ENCODE measurements at places on chromosomes 5 and 9.

GRCh38 chr5:32394981-32395380 lies 49.6 kb downstream of the ZFR start:
- DNase-seq, result no peak

GRCh38 chr5:127028822-127029457 lies 1.4 kb downstream of the MARCHF3 start:
- DNase-seq, result no peak

- DNase-seq, result no peak
Measured at GRCh38 chr9:16221822-16222547, 648.5 kb downstream of the BNC2 start.

DNA sequence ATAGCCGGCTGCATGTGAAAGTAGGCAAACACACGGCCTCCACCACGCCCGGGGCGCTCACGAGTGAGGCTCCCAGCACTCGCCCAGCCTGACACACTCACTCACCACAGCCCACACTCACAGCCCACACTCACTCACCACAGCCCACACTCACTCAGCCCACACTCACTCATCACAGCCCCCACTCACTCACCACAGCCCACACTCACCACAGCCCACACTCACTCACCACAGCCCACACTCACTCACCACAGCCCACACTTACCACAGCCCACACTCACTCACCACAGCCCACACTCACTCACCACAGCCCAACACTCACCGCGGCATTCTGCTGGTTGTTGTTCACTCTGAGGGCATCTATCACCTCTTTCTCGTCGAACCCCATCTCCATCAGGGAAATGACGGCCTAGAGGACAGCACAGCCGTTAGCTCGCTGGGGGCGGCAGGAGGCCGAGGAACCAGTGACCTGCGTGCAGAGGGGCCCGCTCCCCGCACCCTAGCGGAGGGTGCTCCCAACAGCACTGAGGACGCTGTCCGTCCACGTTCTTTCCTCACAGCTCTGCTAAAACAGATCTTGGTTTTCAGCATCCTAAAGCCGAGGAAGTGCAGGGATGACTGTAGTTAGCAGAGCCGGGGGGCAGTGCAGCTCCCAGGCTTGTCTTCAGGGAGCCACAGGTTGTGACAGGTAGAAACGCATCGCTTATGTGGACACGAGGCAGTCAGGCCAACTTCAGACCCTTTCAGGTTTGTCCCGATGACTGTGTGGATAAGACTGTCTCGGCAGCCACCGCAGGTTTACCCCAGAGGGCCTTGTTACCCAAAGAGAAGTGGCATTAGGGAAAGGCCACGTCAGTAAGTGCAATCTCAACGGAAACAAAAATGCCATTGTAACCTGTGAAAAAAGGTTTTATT lies 21.6 kb downstream of the UBAC1 start:
- peak; percentile 58 for DNase-seq

DNA sequence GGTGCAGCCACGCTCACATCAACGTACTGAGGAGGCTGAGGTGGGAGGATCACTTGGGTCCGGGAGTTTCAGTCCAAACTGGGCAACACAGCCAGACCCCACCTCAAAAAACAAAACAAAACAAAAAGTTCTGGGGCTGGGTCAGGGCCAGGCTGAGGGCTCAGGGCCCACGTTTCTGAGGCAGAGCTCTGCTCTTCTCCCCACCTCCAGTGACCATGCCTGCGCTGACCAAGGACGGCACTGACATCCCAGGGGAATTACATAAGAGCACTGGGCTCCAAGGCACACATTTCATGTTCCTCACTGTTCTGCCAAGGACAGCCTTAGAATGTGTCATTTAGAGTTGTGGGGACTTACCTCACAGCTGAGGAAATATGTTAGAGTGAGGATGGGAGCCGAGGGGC lies 40.4 kb upstream of the TESK1 start:
- DNase-seq, result no peak

DNA sequence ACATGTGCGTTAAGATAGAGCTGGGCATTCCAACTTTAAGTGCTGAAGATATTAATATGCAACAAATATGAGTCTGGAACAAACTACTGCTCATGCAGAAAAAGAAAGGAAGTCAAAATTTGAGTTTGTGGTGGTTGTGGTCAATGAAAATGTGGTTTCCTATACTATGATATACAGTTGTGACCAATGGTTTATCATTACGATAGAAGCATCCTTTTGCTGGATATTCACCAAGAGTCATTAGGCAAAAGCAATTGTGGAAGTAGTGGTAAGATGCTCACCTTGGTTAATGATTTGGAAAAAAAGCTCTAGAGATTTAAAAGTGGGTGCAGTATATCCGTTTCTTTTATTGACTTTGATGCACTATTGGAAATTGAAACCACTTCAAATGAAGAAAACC lies 1007.0 kb downstream of the NR2F1-AS1 start:
- DNase-seq, result no peak

- DNase-seq, result no peak
Measured at GRCh38 chr9:126743041-126743440, 61.8 kb upstream of the ZBTB43 start.

DNA sequence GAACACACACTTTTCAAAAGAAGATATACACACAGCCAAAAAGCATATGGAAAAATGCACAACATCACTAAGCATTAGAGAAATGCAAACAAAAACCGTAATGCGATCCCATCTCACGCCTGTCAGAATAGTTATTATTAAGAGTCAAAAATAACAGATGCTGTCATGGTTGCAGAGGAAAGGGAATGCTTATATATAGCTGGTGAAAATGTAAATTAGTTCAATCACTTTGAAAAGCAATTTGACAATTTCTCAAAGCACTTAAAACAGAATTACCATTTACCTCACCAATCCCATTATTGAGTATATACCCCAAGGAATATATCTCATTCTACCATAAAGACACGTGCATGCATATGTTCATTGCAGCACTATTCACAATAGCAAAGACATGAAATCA lies 126.8 kb upstream of the MRPS30 start:
- DNase-seq, result no peak

GRCh38 chr5:158519433-158520021 lies 580.2 kb downstream of the EBF1 start:
- no peak for DNase-seq

Measured in stimulated activated CD4-positive, alpha-beta T cell treated with anti-CD3 and anti-CD28 coated beads, Interleukin-4, amount 100 ng/mL, for 4 hours (primary cell).